ELF-1 (cell line): ENCODE measurements at places on chromosomes 12 and 14.

- DNase-seq: no peak
These were observed 42.8 kb downstream of the PITPNM2 start for GRCh38 chr12:123107926-123108681.

- no peak for DNase-seq
These were observed 128.0 kb downstream of the ATP23 start for GRCh38 chr12:58069268-58069963.

- DNase-seq: peak; percentile 41
These were observed 7.6 kb downstream of the CALCOCO1 start for GRCh38 chr12:53719649-53720048.

DNA sequence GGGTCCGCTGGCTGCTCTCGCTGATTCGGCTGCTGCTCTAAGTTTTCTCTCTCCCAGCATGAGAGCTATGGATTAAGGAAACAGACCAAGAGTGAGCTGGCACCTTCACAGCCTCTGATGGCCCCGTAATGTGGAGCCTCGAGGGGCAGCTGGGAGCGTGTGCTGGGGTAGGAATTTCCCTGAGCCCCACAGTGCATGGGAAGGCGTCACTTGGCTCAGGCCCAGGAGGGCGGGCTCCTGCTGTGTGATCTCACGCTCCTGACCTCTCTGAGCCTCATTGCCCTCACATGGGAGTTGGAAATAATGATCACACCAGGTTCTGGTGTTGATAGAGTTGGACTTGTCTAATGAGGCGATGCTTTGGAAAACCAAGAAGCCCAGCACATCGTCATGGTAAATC is 238.6 kb upstream of the CRY1 start:
- DNase-seq: no peak

DNA sequence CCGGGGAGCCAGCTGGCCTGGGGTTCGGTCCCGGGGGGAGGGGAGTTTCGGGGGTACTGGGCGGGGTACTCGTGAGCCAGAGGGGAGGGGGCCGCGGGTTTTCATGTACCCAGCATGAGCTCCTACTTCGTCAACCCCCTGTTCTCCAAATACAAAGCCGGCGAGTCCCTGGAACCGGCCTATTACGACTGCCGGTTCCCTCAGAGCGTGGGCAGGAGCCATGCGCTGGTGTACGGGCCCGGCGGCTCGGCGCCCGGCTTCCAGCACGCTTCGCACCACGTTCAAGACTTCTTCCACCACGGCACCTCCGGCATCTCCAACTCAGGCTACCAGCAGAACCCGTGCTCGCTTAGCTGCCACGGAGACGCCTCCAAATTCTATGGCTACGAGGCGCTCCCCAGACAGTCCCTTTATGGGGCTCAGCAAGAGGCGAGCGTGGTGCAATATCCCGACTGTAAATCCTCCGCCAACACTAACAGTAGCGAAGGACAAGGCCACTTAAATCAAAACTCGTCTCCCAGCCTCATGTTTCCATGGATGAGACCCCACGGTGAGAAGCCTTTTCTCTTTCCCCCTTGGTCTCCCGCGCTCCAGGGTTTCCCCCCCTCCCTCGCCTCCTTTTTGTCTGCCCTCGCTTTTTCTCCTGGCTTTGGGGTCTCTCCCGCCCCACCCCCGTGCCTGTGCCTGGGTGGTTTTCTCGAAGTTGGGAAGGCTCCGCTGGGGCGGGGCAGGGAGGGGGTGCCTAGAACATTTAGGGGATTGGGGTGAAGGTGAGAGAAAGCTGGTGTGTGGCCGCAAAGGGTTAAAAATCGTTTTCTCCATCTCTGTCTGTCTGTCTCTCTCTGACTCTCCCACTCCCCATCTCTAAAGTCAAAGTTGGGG is 627 bp downstream of the HOXC8 start:
- no peak for DNase-seq

DNA sequence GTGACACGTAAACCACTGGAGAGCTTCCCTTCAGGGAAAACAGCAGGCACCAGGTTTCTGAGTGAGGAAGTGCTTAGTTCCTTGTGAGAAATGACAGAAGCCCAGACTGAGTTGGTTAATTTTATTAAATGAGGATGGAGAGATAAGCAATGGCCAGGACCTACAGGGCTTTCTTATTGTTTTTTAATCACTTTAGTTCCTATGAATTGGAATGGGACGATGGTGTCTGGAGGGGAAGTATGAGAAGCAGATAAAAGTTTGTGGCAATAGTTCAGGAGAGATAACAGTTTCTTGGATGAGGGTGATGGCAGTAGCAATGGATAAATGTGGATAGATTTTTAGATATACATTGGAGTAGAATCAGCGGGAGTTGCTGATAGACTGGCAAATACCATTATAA is 86.5 kb upstream of the PTPRR start:
- DNase-seq: no peak

GRCh38 chr12:69500631-69501030 is 30.4 kb downstream of the FRS2 start:
- no peak for DNase-seq
